ENCODE measurements at places on chromosomes 4 and X.
A peak's percentile ranks its signal among the peaks of the same experiment; 100 is the strongest.

GRCh38 chr4:151276787-151277562 lies at the start of gene PRSS48:
Gene PRSS48, plus strand, starts transcription at chr4:151277161. Its CDS starts 12 bp downstream, at chr4:151277173.
- peak; percentile 24 for DNase-seq

DNA sequence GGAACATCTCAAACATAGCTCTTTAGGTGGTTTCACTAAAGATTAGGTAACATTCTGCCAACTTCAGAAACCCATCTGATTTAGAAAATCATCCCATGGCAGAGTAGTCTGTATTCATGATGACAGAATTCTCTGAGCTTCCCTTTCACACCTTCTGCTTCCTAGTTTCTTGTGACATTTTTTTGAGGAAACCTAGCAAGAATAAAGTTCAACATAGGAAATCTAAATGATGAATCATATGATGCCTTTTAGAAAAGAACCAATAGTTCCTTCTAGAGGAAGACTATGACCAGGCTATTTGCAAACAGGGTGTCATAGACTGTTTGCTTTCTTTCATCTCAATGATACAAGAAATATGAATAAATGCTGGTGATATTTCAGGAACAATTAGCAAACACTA lies 49.8 kb upstream of the CAMK2D start:
- no peak for DNase-seq

DNA sequence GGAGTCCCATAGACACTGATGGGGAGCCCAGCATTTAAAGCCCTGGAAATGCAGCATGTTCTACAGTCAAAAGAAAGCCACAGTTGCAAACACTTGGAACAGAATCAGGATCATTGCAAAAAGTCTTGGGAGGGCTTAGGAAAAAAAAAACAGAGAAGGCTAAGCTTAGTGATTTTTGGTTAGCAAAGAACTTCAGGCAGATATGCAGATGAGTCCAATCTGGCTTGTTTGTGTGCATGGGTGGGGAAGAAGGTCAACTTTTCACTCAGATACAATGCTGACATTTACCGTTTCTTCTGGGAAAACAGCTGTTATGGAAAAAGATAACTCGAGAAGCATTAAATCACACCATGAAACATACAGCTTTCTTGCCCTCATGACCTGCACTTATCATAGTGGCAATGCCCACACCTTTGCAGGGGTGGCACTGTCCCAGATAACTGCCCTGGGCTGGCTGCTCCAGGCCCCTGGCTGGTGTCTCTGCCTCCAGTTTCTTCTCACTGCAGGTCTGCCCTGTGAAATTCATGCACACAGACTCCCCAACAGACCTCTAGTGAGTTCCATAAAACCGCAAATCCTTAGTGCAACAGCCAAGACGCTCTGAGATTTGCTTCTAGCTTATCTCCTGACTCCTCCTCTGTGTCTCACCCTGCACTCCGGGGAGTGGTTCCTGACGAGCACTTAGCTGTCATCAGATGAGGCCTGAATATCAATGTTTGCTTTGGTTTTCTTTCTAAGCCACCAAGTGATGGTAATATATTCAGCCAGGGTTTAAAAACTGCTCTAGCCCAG lies 99.2 kb downstream of the DRD5 start:
- DNase-seq = no peak

DNA sequence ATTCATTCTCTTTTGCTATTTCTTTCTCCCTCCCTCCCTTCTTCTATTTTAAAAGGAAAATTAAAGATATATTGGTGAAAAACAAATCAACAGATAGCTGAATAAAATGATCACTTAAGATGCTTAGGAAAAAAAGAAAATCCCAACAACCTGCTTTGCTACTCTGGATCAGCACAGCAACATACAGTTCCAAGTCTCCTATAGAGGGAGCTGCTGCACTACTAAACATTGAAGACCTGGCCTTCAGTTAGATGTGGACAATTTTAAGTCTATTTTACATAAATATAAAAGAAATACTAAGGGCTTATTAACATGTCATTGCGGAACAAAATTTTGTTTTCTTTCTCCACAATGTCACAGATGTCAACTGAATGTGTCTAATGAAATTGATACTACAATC lies 226.4 kb downstream of the MAGEB5 start:
- no peak for DNase-seq

- DNase-seq = no peak
These were observed 210.9 kb upstream of the NOCT start for GRCh38 chr4:138804711-138805110.
